ENCODE measurements at places on chromosomes 7 and 10.

DNA sequence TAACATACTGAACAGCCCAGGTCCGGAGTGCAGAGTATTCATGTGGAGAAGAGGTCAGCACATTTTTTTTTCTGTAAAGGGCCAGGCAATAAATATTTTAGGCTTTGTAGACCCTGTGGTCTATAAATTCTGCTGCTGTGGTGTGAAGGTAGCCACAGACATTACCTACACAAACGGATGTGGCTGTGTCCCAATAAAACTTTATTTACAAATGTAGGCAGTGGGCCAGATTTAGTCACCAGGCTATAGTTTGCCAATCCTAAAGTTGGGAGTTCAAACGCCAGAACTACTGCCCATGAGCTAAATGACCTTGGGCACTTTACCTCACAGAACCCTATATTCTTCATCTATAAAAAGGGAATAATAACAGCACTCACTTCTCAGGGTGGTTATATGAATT, 13.4 kb downstream of the FAM53B start:
- no peak for DNase-seq

GRCh38 chr7:31068006-31068675, 16.0 kb downstream of the ADCYAP1R1 start:
- no peak for DNase-seq

GRCh38 chr10:72906446-72906845, 12.9 kb downstream of the OIT3 start:
- no peak for DNase-seq

DNA sequence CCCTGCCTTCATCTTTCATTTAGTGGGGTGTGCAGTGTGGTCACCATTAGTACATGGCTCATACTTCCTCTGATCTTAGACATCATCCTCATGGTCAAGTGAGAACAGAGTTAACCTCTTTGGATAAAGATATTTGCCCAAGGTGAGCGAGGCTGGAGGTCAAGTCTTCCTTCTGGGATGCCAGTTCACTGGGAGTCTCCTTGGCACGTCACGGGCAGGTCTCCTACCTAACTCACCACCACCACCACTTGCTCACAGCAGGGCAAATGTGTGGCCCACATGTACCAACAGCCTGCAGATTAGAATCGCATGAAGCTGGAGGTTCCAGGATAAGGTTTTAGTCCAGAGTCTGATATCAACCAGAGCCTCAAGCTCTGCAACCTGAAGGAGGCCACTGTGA, 164.6 kb downstream of the USP6NL start:
- DNase-seq = no peak

Measured in NCI-H510A treated with DMSO at 0.1 percent for 48 hours (cell line).